ENCODE measurements at places on chromosomes 11 and 22.

GRCh38 chr22:26687439-26687838, 30.1 kb downstream of the MIAT start:
- no peak for DNase-seq

GRCh38 chr11:925496-926301, at the start of gene AP2A2:
Gene AP2A2 (plus strand): TSS chr11:925870. CDS start chr11:926022, 152 bp downstream.
- peak; percentile 87 for DNase-seq

- no peak for DNase-seq
Measured at GRCh38 chr11:61773809-61774208, 18.6 kb downstream of the TMEM258 start.

GRCh38 chr11:15770798-15771414, 585.4 kb downstream of the SOX6 start:
- DNase-seq: peak; percentile 49
